ENCODE measurements at places on chromosomes 4 and X.

- no peak overlapping the region for H3K4me3 ChIP-seq
- H3K27me3 ChIP-seq: no peaks in the 10 kb centered on the region
- no peaks in the 10 kb centered on the region for H3K4me1 ChIP-seq
- no peak for DNase-seq
- no peaks in the 10 kb centered on the region for H3K36me3 ChIP-seq
- no peak overlapping the region for H3K27ac ChIP-seq
These were observed 54.8 kb upstream of the RBMXL3 start for GRCh38 chrX:115134382-115134781.

- no peaks in the 10 kb centered on the region for H3K36me3 ChIP-seq
- no peak for DNase-seq
- no peak overlapping the region for H3K4me3 ChIP-seq
- H3K4me1 ChIP-seq: no peaks in the 10 kb centered on the region
These were observed 962.3 kb upstream of the PRKX start for GRCh38 chrX:4675686-4676300.

DNA sequence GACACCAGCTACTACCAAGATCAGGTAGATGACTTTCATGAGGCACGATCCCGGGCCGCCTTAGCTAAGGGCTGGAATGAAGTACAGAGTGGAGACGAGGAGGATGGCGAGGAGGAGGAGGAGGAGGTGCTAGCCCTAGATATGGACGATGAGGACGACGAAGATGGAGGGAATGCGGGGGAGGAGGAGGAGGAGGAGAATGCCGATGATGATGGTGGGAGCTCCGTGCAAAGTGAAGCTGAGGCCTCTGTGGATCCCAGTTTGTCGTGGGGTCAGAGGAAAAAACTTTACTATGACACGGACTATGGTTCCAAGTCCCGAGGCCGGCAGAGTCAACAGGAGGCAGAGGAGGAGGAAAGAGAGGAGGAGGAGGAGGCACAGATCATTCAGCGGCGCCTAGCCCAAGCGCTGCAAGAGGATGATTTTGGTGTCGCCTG lies 481 bp downstream of the UTP3 start:
- H3K36me3 ChIP-seq: peaks cover 34% of the 10 kb centered on the region
- H3K27ac ChIP-seq: peak overlapping the region; percentile 99
- peak overlapping the region; percentile 100 for H3K4me3 ChIP-seq
- no peaks in the 10 kb centered on the region for H3K27me3 ChIP-seq
- no peak for DNase-seq

GRCh38 chr4:177460460-177460859 lies 18.2 kb upstream of the AGA start:
- H3K27me3 ChIP-seq: no peaks in the 10 kb centered on the region
- H3K27ac ChIP-seq: no peak overlapping the region
- no peak overlapping the region for H3K4me3 ChIP-seq
- H3K4me1 ChIP-seq: no peaks in the 10 kb centered on the region
- DNase-seq: no peak
- peaks cover 2% of the 10 kb centered on the region for H3K36me3 ChIP-seq

DNA sequence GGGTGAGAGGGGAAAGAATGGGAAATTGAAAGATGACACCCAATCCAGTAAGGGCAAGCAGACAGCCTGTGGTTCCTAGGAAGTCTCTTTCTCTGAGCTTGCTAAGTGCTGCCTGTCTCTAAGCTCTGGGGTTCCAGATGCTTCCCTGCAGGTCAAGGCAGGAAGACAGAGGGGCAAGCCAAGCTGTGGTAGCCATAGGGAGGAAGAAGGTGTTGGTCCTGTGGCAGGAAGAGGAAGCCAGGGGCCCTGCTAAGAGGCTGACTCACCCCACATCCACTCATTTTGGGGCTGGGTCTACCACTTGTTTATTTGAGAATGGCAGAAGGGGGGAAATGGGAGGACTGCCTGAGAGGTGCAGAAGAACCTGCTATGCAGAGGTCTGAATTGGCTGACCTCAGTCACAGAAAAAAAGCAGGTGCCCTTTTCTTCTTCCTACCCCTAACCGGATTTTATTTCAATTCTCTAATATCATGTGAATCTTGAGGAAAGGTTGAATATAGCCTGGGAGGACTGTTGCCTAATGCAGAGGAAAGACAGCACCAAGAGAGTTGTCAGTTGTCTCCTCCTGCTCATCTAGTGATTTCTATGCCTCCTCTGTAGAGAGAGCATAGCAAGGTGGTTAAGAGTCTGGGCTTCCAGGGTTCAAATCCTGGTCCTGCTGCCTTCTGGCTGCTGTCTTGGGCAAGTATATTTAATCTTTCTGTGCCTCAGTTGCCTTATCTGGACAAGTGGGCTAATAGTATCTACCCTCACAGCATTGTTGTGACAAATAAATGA lies 27.4 kb downstream of the HOPX start:
- peaks cover 11% of the 10 kb centered on the region for H3K27me3 ChIP-seq
- peaks cover 42% of the 10 kb centered on the region for H3K36me3 ChIP-seq
- H3K27ac ChIP-seq: peak overlapping the region; percentile 90
- peak; percentile 50 for DNase-seq
- peaks cover 86% of the 10 kb centered on the region for H3K4me1 ChIP-seq
- H3K4me3 ChIP-seq: peak overlapping the region; percentile 94

DNA sequence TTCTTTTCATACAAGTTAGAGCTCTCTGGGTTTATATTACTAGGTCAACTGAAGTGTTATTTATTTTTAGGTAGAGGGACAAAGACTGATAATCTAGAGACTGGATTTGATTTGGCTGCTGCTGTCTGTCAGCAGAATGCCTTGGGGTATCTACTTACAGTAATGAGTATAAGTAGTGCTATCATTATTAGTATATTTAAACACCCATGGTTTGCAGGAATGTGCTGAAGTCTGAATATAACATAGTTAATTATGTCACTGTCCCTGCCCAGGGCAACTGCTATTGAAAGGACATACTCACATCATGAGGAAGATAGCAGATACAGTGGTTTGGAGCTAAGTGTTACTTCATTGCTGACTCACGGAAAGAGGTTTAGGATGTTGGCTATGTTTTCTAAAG lies 76.2 kb downstream of the PRRG1 start:
- no peaks in the 10 kb centered on the region for H3K4me1 ChIP-seq
- no peaks in the 10 kb centered on the region for H3K27me3 ChIP-seq
- H3K36me3 ChIP-seq: no peaks in the 10 kb centered on the region

GRCh38 chr4:185779517-185779916 lies 32.5 kb downstream of the SORBS2 start:
- H3K27ac ChIP-seq: no peak overlapping the region
- H3K36me3 ChIP-seq: no peaks in the 10 kb centered on the region
- peaks cover 2% of the 10 kb centered on the region for H3K27me3 ChIP-seq
- H3K4me1 ChIP-seq: no peaks in the 10 kb centered on the region
- no peak overlapping the region for H3K4me3 ChIP-seq

GRCh38 chr4:53485658-53486040 lies 105.6 kb downstream of the LNX1 start:
- H3K27ac ChIP-seq: no peak overlapping the region
- H3K36me3 ChIP-seq: no peaks in the 10 kb centered on the region
- DNase-seq: no peak
- no peak overlapping the region for H3K4me3 ChIP-seq
- no peaks in the 10 kb centered on the region for H3K4me1 ChIP-seq

- no peaks in the 10 kb centered on the region for H3K4me1 ChIP-seq
- H3K36me3 ChIP-seq: no peaks in the 10 kb centered on the region
- no peak overlapping the region for H3K4me3 ChIP-seq
- no peak for DNase-seq
These were observed 494.1 kb downstream of the GABRG1 start for GRCh38 chr4:45629717-45630116.

DNA sequence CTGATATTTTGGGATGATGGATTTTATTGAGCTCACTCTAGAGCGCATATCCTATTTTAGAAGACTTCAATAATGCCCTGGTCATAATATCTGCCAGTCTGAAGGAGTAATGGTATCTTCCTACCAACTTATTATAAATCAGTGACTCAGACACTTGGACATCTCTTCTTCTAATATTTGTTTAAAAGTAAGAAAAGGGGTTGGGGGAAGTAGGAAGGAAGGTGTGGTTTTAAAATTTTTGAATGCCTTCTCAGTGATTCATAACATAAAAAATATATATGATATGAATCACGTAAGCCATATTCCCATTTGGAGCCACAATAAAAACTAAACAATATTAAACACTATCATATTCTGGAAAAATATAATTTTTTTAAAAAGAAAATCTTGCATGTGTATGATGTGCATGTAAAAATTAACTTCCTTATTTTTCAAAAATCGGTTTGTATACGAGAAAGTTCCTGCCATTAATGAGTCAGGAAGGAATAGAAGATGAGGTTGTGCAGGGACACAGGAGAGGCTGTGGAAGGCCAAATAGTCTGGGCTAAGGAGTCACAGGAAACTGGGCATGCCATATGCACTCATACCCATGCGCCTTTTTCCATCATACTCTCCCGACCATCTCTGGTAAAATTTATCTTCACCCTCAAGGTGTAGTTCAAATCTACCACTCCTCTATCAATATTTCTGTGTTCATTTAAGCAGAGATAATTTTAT lies 286.5 kb downstream of the EPHA5 start:
- no peaks in the 10 kb centered on the region for H3K36me3 ChIP-seq
- no peak overlapping the region for H3K27ac ChIP-seq

DNA sequence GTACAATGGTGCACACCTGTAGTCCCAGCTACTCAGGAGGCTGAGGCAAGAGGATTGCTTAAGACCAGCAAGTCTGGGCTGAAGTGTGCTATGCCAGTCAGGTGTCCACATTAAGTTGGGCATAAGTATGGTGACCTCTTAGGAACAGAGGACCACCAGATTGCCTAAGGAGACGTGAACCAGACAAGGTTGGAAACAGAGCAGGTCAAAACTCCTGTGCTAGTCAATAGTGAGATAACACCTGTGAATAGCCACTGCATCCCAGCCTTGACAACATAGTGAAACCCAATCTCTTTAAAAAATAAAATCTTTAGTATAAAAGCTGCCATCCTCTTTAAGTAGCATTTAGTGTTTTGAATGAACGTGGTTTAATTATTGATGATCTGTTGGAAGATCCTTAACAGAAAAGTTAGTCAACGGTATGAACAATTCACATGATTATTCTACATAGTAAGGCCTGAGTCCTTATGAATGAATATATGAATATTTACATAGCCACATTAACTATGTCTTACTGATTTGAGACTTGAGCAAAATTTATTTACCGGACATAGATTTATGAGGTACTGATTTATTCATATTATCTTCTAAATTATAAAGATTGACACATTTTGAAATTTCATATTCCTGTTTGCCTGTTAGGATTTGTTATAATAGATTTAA lies 63.2 kb downstream of the UBE2K start:
- no peak overlapping the region for H3K4me3 ChIP-seq
- DNase-seq: no peak
- peaks cover 4% of the 10 kb centered on the region for H3K4me1 ChIP-seq
- H3K27ac ChIP-seq: no peak overlapping the region

DNA sequence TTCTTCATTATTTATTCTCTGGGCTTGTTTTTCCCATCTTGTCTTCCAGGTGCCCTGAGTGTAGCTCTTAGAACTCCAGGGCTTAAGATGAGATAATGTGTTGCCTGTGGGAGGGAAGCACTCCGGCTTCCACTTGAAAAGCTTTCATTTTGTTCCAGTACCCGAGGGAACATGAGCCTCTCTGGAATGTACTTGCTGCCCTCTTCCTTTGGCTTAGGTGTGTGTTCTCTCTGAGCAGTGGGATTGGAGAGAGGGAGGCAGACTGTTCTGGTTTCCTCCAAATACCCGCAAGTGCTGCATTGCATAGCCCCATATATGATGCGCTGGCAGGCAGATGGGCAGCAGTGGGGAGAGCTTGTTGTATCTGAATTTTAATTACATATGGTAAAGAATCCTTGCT lies 861 bp upstream of the DTHD1 start:
- peaks cover 68% of the 10 kb centered on the region for H3K4me1 ChIP-seq
- DNase-seq: no peak
- no peaks in the 10 kb centered on the region for H3K27me3 ChIP-seq
- no peaks in the 10 kb centered on the region for H3K36me3 ChIP-seq
- H3K27ac ChIP-seq: no peak overlapping the region

DNA sequence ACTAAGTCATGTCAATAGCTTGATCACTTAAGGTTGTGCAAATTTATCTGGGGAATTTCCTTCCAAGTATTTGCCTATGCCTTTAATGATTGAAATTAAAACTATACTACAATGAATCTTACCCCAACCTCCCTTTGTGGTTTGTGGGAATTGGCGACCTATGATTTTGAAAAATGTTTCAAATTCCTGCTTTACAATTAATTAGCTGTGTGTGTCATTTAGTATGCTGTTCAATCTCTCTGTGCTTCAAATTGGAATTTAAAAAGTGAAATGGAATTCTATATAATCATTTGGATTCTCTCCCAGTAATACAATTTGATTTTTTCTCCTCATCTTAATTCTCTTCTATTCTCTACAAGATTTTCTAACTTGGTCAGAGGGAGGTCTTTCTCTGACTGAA lies 2319.5 kb downstream of the ARAP2 start:
- H3K27ac ChIP-seq: no peak overlapping the region
- H3K27me3 ChIP-seq: no peaks in the 10 kb centered on the region
- no peaks in the 10 kb centered on the region for H3K4me1 ChIP-seq
- H3K4me3 ChIP-seq: no peak overlapping the region
- H3K36me3 ChIP-seq: no peaks in the 10 kb centered on the region
- no peak for DNase-seq

GRCh38 chrX:155417769-155418168 lies 35.9 kb downstream of the F8A2 start:
- H3K36me3 ChIP-seq: no peaks in the 10 kb centered on the region
- no peak for DNase-seq

- peaks cover 3% of the 10 kb centered on the region for H3K36me3 ChIP-seq
- no peak overlapping the region for H3K27ac ChIP-seq
- no peak for DNase-seq
- H3K4me3 ChIP-seq: no peak overlapping the region
These were observed 32.9 kb upstream of the PGM2 start for GRCh38 chr4:37793562-37793961.

GRCh38 chr4:105092356-105092755 lies 54.3 kb upstream of the TET2 start:
- no peak for DNase-seq
- peaks cover 4% of the 10 kb centered on the region for H3K36me3 ChIP-seq
- no peak overlapping the region for H3K27ac ChIP-seq

- no peak for DNase-seq
- H3K36me3 ChIP-seq: no peaks in the 10 kb centered on the region
- peaks cover 11% of the 10 kb centered on the region for H3K27me3 ChIP-seq
- no peak overlapping the region for H3K4me3 ChIP-seq
These were observed 189.2 kb downstream of the SHROOM3 start for GRCh38 chr4:76624241-76624681.

DNA sequence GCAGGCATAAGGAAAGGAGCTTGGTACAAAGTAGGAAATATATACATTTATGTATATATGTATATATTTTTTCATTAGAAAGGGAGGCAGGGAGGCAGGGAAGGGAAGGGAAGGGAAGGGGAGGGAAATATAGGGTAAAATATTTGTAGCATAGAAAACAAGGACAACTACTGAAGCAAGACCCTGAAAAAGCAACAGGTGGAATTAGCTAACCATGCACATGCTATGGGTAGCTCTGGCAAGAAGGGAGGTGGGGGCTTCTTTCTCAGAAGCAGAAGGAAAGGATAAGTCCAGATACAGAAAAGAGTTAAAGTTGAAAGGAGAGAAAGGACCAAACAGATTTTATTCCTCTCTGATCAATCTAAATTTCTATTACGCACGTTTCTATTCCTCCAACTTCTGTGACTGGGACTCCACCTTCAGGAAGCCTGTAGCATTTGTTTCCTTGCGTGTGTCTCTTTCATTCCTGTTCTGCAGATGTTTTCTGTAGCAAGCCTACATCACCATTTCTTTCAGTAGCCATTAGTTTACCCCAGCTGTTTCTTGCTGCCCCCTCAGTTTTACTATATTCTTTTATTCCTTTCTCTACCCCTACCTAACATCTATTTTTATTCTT lies 82.9 kb downstream of the OR13H1 start:
- H3K27me3 ChIP-seq: peaks cover 6% of the 10 kb centered on the region
- no peak overlapping the region for H3K27ac ChIP-seq
- no peak overlapping the region for H3K4me3 ChIP-seq
- H3K36me3 ChIP-seq: no peaks in the 10 kb centered on the region
- DNase-seq: no peak
